Glutamatergic neuron (in vitro differentiated cells): ENCODE measurements at places on chromosomes 7 and 10.

DNA sequence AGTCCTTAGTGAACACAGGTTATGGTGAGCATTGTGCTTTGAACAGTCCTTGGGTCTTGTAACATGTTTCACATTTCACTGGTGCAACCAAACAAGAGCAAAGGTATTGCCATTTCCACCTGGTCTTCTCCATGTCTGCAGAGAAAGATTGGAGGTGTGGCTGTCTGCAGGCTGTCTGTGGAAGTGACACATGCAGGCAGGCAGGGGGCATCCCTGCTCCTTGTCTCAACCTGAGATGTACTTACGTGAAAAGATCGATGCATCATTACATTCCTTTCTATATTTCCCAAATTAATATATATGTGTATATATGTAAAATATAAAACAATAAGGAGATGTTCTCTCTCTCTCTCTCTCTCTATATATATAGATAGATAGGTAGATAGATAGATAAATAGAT lies 54.3 kb downstream of the LRRC18 start:
- DNase-seq: peak; percentile 60

- DNase-seq: no peak
Measured at GRCh38 chr7:128221929-128222403, 19.1 kb upstream of the LEP start.

- DNase-seq: no peak
Measured at GRCh38 chr10:77744245-77744644, 106.6 kb upstream of the KCNMA1 start.

GRCh38 chr10:70743430-70743788 lies 41.8 kb downstream of the TBATA start:
- DNase-seq: no peak

DNA sequence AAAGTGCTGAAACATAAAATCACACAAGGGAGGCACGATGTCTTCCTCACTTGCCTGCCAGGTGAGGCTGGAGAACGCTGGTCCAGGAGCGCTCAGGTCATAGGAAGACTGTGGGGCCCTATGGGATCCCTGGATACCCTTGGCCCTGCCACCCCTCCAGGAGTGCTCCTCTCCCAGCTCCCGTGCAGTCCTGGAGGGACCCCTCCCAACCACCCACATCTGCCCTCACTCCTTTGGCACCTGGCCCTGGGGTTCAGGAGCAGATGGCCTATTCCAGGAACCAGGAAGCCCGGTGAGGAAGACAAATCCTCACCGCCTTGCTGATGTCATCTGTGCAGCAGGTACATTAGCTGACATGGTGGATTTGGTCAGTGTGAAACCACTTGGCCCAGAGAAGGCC lies 3.7 kb upstream of the CXCL12 start:
- DNase-seq: no peak

GRCh38 chr10:70190581-70190980 lies 20.3 kb upstream of the SAR1A start:
- DNase-seq: no peak

DNA sequence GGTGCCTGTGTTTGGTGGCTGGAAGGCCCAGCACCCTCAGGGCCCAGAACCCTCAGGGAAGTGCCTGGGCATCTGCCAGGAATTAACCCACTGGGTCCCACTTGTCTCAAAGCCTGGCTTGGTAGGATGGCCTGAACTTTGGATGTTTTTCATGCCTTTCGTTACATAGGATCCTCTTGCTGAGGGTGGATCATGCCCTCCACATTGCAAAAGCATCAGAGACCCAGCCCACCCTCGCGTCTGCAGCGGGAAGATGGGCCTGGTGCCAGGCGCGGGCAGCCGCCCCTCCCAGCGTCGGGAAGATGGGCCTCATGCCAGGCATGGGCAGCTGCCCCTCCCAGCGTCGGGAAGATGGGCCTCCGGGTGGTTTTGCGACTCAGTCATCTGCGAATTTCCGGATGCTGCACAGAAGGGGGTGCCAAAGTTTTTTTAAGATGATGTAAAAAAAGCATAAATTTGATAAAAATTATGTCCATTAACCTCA lies 51.9 kb upstream of the PRKAR1B start:
- no peak for DNase-seq
